Hippocampal formation (tissue), 2 donors: ENCODE measurements at places on chromosomes 12 and 14.
A peak's percentile ranks its signal among the peaks of the same experiment; 100 is the strongest.

DNA sequence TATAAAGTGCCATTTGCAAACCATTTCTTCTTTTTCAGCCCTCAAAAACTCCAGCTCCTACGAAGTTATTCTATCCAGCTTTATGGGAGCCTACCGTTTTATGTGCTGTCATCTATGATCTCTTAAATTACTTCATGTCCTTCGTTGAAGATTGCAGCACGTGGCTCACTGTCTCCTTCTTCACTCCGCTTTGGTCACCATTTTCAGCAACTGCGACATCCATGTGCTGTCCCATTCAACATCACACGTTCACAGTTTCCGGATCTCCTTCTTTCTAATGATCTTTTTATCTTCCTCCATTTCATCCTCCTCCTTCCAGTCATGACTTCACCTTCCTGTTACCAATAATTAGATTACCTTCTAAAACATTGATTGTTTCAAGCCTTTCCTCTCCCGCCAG, 143.3 kb upstream of the KRAS start:
- no peak for DNase-seq

DNA sequence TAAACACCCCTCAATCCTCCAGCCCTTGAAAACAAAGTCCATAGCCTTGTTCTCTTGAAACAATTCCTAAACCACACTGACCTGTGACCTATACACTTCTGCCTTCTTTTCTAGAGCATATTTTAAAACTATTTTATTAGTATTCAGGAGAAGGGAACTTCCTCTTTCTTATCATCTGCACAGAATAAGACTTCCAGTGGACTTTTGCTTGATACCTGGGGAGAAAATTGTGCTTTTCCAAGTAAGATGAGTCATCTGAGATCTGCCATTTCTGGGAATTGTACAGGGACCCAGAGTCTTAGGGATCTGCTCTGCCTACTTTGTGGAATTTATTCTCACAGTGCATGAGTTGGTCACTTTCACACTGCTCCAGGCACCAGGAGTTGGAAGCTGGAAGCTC, 10.5 kb upstream of the WNT5B start:
- no peak for DNase-seq

DNA sequence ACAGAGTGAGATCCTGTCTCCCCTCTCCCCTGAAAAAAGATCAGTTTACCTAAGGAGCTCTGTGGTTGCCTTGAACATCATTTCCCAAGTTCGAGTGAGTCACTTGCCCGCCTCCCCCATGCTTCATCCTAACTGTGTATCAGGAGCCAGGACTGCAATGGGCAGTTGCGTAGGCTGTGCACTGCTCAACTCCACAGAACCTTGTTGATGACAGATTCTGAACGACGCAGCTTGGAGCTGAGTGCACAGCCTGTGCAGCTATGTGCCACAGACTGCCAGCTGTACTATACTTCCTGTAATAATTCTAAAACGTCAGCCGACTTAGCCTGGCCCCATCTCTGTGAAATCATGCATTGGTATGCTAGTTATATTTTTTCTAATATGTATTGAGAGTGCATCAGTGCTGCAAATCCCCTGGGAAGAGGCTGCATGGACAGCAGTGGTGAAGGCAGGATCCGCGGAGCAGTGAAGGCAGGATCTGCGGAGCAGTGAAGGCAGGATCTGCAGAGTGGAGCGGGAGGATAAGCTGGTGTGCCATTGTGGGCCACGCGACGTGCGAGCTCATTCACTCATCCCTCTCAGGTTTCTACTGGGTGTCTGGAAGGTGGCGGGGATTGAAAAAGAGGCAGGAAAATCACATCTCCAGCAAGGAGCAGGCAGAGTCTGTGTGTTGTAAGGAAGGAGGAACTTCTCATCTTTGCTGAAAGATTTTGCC, 80.8 kb downstream of the GALNT9 start:
- no peak for DNase-seq

GRCh38 chr12:94726236-94726835, 76.0 kb upstream of the TMCC3 start:
- no peak for DNase-seq

- DNase-seq, result no peak
Measured at GRCh38 chr12:65430571-65431306, 152.3 kb downstream of the MSRB3 start.

DNA sequence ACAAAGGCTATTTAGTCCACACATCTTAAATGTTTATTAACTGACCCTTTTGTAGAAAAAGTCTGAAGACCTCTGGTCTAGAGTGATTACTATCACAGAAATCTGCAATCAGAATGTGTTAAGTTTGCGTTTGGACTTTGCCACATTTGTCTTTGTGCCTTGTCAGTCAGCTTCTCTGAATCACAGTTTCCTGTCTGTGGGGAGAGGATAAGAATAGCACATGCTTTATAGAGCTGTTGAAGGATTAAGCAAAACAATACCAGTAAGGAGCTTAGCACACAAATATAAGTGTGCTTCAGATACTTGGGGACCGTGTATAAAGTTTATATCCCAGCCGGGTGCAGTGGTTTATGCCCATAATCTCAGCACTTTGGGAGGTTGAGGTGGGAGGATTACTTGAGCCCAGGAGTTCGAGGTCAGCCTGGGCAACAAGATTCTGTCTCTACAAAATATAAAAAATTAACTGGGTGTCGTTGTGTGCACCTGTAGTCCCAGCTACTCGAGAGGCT, 63.0 kb upstream of the BTG1 start:
- DNase-seq, result peak; percentile 25

DNA sequence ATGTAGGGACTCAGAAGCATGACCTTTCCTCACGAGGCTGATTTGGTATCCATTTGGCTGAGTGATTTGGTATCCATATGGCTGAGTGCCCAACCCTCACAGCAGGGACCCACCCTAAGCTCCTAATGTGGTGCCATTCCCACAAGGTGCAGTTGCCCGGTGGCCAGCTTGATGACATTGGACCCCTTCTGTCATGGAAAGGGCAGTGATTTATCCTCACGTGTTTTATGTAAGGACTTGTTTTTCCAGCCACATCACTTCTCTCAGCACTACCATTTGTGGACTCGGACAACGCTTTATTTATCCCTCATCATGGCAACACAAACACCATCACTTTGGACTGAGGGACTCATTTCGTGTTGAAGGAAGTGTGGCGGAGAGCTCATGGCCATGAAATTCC, 8.5 kb upstream of the CDC42BPB start:
- no peak for DNase-seq

- DNase-seq, result no peak
Measured at GRCh38 chr14:59199614-59200013, 11.1 kb downstream of the DAAM1 start.

DNA sequence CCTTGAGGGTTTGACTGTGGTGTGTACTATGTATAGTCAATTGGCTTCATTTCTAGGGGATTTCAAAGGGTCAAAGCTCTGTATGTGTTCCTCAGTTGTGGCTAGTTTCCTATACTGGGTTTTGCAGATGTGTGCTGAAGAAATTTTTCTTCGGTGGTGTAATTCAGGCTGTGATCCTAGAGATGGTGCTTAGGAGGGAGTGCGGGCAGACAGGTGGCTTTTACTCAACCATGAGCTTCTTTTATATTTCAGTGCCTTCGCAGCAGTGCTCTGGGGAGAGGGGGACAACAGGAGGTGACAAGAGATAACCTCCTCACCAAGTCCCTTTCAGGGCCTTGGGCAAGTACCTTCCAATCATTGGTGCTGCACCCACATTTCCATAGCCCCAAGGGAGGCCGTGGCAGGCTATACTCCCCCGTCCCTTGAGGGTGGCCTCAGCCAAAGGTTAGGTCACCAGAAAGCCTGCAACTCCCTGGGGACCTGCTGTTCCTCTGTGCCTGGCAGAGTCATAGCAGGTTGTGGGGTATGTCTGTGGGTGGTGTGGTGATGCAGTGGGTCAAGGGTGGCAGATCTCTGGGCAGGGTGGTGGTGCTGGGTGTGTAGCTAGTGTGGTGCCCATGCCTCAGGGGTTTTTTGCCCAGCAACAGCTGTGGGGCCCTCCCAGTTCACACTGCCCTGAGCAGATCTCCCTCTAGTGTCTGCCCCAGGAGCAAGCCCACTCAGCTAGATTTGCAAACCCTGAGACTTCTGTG, 37.0 kb upstream of the TMX1 start:
- no peak for DNase-seq

GRCh38 chr14:59187802-59188460, 536 bp upstream of the DAAM1 start:
- peak; percentile 66 for DNase-seq

GRCh38 chr12:4447151-4447550, 1.5 kb upstream of the FGF6 start:
- DNase-seq, result no peak

GRCh38 chr14:71720978-71721624, 211.1 kb upstream of the RGS6 start:
- DNase-seq, result peak; percentile 33

DNA sequence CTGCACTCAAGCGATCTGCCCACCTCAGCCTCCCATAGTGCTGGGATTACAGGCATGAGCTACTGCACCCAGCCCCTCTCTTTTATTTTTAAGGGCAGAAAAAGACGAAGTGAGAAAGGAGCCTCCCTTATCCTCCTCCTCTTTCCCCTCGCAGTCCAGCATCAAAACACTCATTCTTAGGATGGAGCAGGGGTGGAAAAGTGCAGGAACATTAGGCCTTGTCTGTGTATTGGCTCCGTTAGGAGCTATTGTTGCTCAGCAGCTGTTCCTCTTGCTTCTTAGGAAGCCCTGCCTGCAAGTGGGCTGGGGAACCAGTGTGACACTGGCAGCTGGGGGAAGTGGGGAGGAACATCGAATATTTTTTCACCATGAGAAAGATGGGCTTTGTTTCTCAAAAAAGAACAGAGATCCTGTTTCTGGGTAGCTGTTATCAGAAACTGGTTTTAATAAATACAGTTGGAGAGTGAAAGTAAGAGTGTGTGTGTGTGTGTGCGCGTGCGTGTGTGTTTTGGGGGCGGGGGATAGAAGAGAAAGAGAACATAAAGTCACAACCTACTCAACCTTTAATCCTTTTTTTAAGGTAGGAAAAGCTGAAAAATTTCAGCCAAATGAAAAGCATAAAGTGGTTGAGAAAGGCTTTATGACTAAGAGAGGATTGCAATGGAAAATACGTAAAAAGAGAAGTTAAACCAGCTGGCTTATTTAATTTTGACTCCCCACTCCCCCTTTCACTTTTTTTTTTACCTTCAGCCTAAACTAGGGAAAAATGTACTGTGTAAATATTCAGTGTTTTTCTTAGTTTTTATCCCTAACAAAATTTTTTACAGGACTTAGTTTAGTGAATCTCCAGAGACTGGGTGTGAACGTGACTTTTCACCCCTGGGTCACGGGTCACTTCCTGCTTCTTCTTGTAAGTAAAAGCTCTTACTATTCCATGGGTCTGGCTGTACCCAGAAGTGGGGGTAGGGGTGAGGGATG, 197.2 kb upstream of the PLEKHG7 start:
- DNase-seq, result peak; percentile 52

DNA sequence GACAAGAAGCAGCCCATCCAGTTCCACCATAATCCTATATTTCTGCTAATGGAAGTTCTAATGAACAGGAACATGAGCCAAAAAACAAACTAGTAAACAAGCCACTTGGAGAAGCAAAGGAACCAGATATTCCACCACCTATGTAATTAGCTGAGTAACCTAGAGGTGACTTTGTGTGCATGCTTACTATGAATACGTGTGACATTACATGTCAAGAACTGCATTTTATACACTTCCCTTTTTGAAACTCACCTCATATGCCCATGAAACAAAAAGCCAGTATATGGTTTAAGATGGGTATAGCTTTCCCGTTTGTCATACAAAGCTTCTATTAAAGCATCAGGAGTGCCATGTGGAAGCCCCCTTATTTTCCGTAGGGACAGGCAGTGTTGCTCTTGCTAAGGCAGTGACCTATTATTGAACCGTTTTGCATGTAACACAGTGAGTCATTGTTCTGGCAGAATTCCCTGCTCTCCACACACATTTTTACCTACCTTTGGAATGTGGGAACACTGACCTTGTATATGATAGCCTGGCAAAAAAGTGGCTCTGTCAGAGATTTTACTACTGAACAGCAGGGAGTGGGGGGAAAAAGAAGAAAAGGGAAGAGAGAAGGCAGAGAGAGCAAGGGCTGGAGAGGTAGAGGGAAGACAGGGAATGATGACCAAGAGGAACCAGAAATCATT, 34.8 kb upstream of the FRMD6 start:
- DNase-seq, result no peak

- DNase-seq, result no peak
Measured at GRCh38 chr14:52640137-52640536, 55.2 kb downstream of the ERO1A start.

DNA sequence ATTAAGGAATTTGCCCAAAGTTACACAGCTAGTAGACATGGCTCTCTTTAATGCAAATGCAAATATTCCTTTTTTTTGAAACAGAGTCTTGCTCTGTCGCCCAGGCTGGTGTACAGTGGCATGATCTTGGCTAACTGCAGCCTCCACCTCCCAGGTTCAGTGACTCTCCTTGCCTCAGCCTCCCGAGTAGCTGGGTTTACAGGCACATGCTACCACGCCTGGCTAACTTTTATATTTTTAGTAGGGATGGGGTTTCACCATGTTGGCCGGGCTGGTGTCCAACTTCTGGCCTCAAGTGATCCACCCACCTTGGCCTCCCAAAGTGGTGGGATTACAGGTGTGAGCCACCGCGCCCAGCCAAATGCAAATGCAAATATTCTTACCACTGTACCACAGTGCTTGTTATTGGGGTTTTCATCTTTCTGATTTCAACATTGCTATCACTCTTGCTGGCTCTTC, 24.5 kb upstream of the HIGD1C start:
- no peak for DNase-seq

DNA sequence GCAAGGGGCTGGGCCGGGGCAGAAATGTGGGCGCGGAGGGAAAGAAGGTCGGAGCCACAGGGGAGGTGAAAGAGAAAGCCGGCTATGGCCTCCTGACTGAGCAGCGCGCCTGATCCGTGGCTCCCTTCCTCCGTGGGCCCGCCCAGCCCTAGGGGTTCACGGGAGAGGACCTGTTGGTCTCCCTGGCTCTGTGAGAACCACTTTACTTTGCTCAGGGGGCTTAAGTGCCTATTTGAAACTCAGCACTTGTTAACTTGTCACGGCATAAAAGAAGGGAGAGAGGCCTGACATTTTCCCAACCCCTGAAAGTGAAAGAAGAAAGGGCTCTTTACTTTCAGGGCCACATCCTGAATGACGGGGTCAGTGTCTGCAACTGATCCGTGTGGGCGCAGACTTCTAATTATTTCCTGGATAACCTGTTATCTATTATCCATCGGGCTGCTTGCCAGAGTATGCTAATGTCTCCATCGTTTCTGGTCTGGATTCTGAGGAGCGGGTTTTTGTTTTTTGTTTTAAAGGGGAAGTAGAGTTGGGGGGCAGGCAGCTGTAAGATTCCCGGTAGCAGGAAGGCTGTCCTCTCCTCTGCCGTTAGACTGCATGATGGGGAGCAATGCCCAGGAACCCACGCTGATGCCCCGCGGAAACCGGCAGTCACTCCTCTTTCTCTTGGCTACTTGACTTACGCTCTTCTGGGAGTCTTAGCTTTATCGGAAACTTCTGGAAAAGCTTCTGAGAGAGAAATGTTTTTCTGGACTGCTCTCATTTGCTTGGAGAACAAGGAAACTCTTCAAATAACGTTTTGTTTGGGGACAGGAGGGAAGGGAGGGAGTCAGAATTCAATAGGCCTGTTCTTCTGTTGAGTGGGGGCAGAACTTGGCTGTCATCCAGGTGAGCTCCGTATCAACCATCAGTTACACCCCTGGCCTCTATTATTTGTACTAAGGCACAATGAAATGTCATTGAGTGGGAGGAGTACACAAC, 127.7 kb upstream of the MAX start:
- DNase-seq, result peak; percentile 96
